ENCODE measurements at places on chromosomes 1 and 21.

DNA sequence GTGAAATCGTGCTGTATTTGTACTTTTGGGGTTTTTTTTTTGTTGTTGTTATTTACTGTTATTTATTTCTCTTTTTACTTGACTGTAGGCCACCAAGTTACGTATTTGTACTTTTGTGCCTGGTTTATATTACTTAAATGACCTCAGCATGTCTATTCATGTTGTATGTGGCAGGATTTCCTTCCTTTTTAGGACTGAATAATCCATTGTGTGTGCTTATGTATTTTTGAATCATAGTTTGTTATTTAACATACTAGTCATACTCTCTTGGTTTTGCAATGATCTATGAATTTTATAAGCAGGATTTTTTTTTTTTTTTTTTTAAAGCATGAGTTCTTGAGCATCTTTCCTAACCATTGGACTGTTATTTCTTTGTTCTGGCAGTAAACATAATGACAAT is 51.2 kb downstream of the RNF2 start:
- no peak for DNase-seq

DNA sequence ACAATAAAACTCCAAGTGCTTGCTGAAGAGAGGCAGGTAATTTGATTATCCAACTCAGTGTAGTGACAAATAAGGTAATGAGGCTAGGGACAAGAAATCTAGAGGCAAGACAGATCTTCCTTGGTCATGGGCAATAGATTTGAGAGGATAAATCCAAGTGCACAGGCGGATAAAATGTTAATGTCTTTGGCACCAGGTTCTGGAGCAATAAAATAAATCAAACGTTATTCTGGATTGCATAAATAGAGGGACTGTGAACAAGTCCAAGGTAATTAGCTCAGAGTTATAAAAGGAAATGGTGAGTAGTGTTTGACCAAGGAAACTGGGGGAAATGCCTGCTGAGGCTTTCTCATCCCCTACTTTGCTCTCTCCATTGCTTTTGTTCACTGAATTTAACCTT is 329.3 kb upstream of the PROX1 start:
- no peak for DNase-seq

- no peak for DNase-seq
These were observed 63.3 kb downstream of the TNR start for GRCh38 chr1:175679981-175680652.

- DNase-seq = no peak
These were observed 67.5 kb downstream of the MAP10 start for GRCh38 chr1:232872738-232873137.

GRCh38 chr1:16006010-16006409 is 2.0 kb downstream of the SRARP start:
- DNase-seq = no peak

GRCh38 chr21:16377120-16377658 is 647.4 kb downstream of the USP25 start:
- no peak for DNase-seq

- no peak for DNase-seq
These were observed 38.9 kb downstream of the SPRTN start for GRCh38 chr1:231376875-231377549.

GRCh38 chr1:167427848-167428247 is 90.5 kb downstream of the CD247 start:
- no peak for DNase-seq

DNA sequence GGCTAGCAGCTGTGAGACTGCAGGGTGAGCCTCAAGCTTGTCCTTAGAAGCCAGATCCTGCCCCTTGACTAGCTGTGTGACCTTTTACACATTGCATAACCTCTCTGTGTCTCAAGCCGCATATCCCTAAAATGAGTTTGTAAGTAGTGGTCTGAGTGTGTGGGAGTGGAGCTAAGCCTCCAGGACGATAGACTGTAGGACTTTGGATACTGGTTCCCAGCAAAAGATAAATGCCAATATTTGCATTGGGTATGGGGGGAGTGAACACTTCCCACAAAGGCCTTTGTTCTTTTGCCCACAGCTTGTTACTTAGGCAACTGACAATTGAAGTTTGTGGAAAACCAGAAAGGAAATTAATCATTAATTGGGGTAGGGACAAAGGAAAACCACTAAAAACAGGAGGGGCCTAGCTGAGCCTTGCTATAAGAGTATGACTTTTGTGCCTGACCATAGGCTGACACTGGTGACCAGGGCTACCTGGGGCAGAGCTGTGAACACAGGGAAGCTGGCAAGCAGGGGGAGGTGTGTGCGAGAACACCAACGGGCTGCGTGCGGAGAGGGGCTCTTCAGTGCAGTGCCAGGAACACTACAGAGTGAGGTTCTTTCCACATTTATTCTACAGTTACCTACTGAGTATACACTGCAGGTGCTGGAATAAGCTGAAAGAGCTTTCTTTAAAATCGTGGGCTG is 102.4 kb upstream of the ETV3 start:
- no peak for DNase-seq

GRCh38 chr1:82319546-82319945 is 518.8 kb downstream of the ADGRL2 start:
- DNase-seq = no peak
